ENCODE measurements at places on chromosomes 11 and 22.

DNA sequence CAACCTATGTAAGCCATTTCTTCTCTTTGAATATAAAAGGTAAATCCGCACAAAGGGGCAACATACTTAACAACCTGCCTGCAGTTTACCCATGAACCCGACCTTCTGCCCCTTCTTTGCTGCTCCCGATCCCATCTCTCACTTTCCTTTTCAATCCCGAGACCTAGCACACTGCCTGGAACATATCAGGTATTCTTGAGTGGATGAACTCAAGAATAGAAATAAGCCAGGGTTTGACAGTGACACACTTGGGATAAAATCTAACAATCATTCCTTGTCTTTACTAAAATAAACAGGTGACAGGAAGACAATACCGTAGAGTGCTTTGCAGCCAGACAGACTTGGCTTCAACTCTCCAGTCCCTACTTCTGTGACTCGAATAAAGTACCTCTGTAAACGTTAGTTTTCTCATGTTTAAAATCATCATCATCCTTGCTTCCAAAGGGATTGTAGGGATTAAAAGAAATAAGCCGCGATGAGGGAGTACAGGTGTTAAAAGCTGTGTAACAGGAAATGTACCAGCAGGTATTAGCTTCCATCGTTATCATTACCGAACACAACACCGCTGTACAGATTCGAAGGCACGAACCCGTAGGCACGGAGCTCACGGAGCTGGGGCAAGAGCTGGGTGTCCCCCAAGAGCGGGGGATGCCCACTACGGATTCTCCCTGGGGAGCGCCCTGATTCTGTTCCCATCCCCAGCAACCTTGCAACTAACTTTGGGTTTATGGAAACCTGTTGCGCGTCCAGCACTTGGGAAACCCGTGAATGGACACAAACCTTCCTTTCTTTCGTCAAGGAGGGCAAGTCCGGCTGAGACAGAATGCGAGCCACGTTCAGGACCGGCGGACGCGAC lies 720 bp downstream of the UFD1 start:
- DNase-seq = no peak

- no peak for DNase-seq
These were observed 57.0 kb downstream of the GDPD4 start for GRCh38 chr11:77244277-77245027.

DNA sequence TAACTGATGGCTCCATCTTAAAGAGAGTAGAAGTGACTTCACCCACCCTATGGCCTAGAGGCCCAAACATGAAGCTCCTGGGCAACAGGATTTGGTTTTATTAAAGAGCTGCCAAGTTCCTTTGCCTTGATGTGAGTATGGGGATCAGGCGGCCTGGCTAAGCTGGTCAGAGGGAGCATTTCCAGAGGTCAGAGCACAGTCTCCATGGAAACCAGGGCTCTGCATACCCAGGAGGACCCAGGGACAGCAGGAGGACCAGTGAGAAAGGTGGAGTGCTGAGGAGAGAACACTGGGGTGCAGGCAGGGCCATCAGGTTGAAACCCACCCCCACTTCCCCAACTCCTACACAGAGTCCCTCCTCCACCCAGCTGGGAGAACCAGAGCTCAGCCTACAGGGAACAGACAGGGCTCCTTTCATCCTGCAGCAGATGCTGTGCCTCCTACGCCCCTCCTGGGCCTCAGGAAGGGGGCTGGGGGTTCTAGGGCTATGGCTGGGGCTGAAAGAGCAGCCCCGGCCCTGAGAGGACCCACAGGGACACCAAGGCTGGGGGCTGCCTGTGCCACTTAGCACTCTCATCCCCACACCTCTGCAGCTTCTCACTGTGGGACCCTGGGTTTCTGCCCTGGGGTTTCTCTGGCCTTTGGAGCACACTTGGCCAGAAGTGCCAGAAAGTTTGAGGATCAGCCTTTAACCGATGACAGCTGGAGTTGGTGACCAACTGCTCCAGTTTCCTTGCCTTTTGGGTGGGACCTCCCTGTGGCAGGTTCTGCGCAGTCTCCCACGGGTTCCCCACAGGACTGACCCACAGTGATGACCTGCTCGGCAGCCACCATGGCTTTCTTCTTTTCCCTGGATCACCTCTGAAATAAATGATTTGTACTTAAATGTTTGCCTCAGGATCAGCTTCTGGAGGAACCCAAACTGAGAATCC lies 13.8 kb upstream of the P2RY6 start:
- DNase-seq = no peak

DNA sequence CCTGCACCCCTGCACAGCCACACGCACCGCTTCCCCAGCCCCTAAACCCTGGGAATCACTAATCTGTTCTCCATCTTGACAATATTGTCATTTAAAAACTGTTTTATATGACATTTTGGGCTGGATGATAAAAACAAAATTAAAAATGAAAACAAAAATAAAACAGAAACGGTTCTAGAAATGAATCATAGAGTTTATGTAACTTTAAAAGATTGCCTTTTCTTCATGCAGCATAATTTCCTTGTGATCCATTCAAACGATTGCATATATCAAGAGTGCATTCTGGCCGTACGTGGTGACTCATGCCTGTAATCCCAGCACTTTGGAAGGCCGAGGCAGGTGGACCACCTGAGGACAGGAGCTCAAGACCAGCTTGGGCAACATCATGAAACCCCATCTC lies 6.6 kb upstream of the FAM118A start:
- DNase-seq = no peak

DNA sequence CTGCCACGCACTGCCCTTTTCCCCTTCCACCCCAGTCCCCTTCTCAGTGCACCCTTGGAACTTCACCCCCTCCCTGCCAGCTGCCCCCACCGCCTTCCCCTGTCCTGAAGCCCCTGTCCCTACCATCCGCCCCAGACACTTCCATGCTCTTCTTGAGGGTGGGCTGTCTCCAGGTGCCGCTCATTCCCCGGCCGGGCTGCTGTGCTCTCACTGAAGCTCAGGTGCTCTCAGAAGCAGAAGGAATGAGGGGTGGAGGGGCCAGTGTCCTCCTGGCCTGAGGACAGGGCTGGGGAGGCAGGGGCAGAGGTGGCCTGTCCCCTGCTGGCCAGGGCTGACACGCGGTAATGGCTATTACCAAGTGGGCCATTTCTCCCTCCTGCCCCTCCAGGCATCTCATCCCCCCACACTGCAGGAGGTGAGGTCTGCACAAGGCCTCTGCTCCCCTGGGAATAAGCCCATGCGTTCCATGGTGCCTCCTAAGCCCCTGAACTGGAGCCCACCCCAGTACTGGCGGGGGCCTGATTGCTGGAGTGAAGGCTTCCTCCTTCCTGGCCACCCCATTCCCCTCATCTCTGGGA lies 6.6 kb upstream of the BID start:
- no peak for DNase-seq

GRCh38 chr22:36528795-36529751 lies at the start of gene EIF3D:
TSS of gene EIF3D (minus strand) at chr22:36529166. CDS start at chr22:36526121, 3,045 bp downstream.
- DNase-seq = peak; percentile 95

DNA sequence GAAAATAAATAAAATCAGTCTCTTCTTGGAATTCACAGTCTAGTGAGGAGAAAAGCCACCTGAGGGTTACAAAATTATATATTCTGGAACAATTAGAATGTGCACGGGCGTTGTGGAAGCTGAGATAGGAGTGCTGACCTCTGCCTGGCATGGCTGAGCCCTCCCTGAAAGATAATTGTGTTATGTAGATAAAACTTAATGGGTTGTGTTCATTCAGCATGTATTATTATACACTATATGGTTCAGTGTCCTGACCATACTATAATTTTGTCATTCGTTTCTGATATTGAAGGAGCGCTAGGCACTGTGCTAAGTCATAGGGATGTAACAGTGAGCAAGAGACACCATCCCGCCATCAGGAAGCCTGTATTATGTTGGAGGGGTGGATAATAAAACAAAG lies 3.7 kb downstream of the ACAT1 start:
- no peak for DNase-seq

DNA sequence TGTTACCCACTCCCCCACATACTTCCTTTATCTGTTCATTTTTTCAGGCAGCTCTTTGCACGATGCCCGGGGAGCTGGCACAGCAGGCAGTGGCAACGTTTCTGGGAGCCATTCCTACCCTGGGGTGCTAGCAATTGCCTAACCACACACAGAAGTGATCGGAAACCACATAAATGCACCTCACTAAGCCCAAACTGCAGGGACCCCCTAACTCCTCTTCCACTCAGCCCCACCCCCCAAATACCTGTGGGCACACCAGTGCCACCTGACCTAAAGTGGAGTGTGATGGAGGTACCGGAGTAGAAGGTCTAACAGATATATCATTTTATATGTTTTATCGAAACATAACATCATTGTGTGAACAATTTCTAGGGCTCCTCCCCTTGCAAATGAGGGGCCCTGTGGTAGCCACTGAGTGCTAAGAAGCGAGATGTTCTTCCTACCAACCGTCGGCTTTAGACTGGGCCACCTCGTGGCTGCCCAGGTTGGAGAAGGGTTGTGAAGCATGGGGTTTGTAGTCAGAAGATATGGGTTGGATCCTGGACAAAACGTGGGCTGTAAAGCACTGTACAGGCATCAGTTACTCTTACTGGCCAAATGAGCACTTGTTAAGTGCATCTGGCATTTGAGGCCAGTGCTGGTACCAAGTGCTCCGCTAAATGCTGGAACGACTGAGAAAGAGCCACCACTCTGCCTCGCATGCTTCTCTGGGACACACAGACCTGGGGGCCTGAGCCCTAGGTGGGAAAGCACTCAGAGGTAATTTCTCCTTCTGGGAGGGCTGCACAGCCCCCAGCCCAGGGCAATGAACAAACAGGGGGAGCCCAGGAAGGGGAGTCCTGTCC lies 2.8 kb downstream of the MRGPRD start:
- no peak for DNase-seq

DNA sequence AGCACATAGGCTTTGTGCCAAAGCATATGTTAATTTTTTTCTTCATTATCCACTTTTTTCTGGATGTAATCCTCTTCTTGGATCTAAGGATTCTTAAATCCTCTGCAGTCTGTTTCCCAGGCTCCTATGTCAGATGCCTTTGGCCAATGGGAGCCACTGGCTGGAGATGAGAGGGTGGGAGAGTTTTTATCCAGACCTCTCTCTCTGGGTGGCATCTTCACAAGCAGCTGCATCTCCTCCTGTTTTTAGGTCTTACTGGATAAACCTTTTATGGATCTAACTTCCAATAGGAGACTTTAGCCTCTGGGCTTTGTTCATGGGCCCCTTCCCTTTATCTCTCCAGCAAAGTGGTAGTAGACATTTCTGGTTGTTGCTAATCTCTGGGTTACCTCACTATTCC lies 22.4 kb upstream of the MPPED2 start:
- no peak for DNase-seq

- no peak for DNase-seq
These were observed 520.2 kb downstream of the METTL15 start for GRCh38 chr11:28628412-28628811.

GRCh38 chr22:17797721-17798559 lies 23.7 kb upstream of the BID start:
- DNase-seq = no peak

GRCh38 chr11:28631148-28631547 lies 523.0 kb downstream of the METTL15 start:
- no peak for DNase-seq

GRCh38 chr11:134441281-134441680 lies 29.2 kb upstream of the B3GAT1 start:
- no peak for DNase-seq

DNA sequence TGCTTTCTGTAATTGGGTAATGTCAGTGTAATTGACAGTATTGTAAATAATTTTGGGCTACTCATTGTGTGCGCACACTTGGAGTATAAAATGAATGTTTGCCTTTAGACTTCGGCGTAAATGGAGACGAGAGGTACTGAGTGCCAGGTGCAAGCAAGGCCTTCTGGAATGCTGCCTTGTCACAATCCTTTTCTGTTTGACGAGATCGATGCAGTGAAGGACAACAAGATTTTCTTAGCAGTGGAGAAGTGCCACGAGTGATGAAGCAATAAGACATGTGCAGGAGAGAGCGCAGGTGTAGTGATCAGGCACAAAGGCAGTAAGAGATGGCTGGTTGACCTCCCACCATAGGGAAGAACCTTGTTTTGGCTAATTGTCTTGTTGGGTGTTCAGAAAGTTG lies 67.5 kb downstream of the DDX10 start:
- DNase-seq = no peak

DNA sequence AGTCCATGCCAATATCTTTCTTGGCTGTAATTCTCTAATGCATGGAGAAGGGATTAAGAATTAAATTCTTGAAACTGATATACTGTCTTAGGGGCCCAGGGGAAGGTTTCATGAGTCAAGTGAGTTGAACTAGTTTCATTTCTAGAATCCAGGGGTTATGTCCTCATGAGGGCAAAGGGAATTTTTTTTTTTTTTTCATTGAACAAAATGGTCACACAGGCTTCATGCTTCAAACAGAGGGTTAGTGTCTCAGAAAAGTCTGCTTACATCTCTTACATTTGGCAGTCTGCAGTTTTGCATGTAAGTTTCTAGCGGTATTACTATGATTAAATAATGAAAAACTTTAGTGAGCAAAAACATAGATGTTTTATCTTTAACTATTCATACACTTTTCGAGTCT lies 32.9 kb downstream of the PPME1 start:
- no peak for DNase-seq

DNA sequence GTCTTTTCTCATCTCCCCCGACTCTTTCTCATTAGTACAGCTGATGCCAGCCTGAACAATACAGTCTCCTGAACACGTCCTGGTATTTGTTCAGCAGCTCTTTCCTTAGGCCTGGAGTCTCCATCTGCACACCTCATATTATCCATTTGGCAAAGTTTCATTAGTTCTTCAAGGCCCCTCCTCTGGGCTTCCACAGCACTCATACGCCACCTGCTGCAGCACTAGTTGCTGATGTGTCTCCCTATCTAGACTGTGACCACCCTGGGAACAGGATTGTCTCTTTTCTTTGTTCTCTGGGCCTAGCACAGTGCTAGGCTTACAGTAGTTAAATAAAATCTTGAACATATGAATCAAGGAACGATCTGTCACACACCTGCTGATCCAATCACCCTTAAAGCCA lies 17.2 kb downstream of the DCHS1 start:
- no peak for DNase-seq

DNA sequence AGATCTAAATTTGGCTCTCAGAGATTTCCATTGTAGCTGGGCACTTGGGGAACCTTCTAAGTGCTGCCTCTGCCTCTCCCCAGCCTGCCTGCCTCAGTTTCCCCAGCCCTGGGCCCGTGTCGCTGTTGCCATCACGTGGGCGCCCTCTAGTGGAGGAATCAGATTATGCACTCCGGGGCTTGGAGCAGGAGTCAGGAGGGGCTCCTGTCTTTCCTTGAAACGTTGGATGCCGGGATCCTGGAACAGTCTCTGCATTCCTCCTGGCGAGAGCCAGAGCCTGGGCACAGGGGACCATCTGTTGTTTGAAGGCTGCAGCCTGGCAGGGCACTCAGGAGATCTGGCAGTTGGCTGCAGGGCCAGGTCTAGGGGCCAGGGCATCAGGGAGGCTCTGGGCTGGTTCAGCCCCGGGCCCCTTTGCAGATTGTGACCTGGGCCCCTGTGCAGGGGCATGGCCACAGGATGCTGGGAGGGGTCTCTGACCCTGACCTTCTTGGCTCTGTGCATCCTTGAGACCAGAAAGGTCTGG lies 71.6 kb downstream of the LRP5 start:
- DNase-seq = peak; percentile 53

GRCh38 chr11:100670140-100670539 lies 16.9 kb upstream of the ARHGAP42 start:
- DNase-seq = no peak

- no peak for DNase-seq
These were observed 23.5 kb downstream of the TESMIN start for GRCh38 chr11:68727783-68728182.

GRCh38 chr22:47943729-47944700 lies 1181.6 kb downstream of the TBC1D22A start:
- no peak for DNase-seq

All from stimulated activated CD8-positive, alpha-beta memory T cell treated with anti-CD3 and anti-CD28 coated beads, Interleukin-7, amount 100 ng/mL, for 24 hours (primary cell).